ENCODE measurements at places on chromosomes 3 and 15.

GRCh38 chr3:98596541-98597500 lies 3.4 kb upstream of the CPOX start:
- DNase-seq, result no peak

DNA sequence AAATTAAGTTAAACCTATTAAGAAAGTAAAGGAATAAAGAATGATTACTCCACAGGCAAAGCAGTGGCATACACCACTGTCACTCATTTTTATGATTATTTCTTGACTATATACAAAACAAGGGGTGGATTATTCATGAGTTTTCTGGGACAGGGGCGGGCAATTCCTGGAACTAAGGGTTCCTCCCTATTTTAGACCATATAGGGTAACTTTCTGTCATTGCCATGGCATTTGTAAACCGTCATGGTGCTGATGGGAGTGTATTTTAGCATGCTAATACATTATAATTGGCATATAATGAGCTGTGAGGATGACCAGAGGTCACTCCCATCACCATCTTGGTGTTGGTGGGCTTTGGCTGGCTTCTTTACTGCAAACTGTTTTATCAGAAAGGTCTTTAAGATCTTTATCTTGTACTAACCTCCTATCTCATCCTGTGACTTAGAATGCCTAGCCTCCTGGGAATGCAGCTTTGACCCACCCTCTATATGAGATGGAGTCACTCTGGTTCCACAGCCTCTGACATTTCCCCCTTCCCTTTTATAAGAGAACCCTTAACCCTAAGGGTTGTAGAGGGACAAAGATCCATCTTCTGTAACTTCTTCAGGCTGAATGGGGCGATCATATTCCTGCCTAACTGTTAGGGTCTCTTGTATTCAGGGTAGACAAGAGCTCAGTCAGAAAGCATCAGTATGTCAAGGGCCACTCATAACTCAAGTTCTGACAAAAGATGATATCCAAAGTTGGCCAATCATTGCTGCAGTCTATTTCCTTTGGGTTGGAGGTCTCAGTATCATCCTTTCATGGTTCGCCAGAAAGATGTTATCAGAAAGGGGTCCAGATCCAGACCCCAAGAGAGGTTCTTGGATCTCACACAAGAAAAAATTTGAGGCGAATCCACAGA lies 79.5 kb upstream of the LIPC start:
- DNase-seq, result no peak

DNA sequence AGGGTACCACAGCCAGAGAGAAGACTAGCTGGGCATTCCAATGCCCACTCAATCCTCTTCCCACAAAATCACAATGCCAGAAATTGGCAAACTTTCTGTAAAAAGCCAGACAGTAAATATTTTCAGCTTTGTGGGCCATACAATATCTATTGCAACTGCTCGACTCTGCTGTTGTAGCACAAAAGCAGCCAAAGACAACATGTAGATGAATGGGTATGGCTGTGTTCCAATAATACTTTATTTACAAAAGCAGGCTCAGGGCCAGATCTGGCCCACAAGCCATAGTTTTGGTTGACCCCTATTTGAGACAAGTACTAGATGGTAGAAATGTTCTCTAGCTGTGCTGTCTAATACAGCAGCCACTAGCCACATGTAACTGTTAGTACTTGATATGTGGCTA lies 330.9 kb downstream of the ERC2 start:
- no peak for DNase-seq

DNA sequence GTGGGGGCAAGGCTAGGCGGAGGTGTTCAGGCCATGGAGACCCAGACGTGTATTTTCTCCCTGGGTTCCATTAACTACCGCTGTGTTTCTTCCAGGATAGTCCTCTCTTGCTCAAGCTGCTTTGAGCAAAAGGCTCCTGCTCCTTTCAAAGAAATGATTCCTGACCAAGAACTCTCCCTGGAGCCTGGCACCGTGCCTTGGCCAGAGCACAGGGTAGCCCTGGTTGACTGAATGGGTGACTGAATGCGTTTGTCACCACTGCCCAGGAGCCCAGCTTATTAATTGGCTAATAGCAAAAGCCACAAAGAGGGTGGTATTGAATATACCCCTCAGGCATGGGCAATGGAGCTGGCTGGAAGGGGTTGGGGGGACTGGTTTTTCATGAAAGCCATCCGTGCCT lies 13.9 kb downstream of the RASGRF1 start:
- no peak for DNase-seq

GRCh38 chr15:31474059-31474868 lies 147.6 kb downstream of the KLF13 start:
- no peak for DNase-seq

- DNase-seq, result no peak
Observed at GRCh38 chr3:56369914-56370313, 98.4 kb downstream of the ERC2 start.

- DNase-seq, result no peak
Observed at GRCh38 chr15:91055548-91056331, 33.3 kb upstream of the VPS33B start.

DNA sequence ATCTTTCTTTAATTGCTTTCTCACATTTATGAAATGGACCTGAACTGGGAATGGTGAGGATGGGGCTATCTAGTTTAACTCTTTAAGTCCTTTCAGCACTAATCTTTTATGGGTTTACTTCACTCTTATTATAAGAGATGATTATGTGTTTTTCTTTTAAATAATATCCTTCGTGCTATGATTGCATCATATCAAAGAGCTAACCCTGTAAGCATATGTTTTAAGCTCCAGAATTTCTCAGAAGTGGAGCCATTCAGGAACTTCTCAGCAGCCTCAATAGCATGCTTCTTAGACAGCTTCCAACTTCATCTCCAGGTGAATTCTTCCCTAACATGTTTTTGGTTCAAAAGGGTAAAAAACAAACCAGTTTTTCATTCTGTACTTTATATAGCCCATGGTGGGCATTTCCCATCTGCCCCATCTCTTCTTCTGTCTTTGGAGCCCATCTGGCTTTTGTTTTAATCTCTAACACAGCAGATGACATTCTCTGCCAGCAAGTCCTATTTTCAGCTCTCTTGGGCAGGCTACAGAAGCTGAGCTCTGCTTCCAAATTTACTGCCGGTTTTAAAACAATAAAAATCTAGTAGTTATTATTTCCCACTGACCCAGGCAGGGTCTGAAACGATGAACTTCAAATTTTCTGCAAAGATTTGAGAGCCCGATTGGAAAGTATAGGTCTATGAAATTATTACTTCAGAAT lies 26.8 kb upstream of the IL1RAP start:
- no peak for DNase-seq

- DNase-seq, result no peak
Observed at GRCh38 chr15:78906316-78906620, 33.6 kb downstream of the MORF4L1 start.

DNA sequence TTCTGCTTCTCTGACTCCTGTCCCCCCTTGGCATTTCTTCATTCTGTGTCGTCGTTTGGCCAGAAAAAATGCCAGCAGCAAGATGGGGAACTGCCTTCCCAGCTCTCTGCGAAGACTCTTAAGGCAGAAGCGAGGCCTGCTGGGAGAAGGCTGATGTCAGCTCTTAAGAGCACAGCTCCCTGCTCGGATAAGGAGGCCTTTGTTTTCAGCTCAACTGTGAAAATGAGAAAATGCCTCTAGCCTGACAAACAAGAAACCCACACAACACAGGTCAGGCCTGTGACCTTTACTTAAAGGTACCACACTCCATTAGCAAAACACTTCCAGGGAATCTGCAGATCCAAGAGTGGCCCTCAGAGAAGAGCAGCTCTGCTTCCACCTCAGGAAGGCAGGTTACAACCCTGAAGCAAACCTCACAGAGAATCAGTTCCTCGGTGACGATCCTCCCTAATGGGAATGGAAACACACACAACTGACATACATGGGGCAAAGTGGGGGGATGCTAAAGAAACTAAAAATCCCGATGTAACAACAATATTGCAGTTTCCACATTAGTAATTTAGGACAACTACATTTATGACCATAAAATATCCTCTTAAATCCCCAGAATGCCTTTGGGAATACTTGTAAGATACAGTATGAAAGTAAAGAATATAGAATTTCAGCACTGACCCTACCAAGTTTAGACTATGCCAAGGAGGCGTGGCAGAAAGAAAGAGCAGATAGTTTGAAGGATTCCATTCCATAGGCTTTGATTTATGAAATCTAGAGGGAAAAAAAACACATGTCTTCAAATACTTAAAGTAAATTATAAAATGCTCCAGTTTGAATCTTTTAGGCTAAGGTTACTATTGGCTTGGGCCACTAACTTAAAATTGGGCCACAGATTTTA lies 52.1 kb downstream of the VGLL4 start:
- DNase-seq, result no peak

DNA sequence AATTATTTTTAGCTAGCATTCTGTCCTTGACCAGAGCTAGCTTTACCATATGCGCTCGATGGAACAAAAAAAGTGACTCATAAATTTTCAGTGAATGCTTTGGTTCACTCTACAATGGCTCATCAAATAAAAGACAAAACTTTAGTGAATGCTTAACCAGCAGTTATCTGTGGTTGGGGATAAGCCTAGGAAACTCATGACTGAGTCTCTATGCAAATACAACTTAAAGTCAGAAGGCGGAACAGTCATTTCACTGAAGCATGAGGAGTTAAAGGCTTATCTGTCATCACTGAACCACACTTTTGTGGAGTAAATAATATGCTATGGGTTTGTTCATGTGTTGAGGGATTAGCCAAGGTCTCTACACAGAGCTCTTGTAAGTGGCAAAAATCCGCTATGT lies 308.4 kb downstream of the SQOR start:
- no peak for DNase-seq

DNA sequence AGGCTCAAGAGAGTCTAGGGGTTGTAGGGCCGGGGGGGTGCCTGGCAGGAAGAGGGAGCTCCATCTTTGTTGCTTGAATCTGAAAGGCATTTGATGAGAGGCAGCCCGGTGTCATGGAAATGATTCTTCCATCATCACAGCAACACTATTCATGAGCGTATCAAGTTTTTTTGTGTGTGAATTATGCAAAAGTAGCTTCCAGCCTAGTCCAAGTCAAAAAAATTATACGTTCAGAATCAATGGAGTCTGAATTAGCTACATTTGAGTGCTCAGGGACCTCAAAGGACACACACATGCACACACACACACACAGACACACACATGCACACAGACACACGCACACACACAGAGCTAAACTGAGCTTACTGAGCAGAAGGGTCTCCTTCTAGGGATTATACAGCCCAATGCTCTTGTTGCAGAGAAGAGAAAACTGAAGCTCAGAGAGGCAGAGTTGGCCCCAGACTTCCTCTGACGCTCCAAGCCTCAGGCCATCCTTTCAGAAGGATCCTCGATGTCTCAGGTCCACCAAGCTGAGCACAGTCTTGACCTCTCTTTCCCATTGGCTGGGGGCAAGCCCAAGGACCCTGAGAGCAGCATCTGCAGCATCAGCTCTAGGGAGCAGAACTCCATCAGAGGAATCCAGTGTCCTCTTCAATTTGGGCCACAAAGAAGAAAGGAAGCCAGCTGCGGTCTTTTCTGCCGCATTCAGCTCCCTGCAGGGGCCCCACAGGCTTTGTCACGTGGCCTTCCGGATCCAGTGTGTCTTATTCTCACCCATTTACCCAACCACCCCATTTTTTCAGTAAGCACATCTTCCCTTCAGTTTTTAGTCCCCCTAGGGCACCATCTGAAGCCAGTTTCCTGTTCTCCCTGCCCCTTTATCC lies 228.0 kb downstream of the UACA start:
- peak; percentile 21 for DNase-seq

DNA sequence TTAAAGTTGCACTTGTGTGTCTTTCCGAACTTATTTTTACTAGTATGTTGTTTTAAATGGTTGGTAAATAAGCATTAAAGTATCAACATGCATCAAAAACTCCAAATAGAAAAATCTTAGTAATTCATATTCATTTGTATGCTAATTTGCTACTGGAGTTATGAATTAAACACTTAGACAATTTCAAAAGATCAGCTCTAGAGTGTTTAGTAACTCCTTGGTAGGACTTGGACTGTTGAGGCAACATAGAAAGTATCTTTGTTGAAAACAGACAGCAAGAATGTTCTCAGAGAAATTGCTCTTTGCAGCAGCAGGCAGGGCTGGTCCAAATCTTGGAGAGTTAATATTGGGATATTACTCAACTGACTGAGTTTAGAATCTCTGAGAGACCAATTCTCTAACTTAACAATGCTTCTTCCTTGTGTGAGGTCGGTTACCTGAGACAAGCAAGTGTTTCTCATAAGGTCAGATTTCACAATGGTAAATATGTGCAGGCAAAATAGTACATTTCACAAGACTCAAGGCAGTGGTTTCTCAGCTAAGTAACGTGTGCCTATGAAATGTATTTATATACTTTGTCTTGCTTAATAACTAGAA lies 147.8 kb upstream of the IL12A start:
- DNase-seq, result no peak

DNA sequence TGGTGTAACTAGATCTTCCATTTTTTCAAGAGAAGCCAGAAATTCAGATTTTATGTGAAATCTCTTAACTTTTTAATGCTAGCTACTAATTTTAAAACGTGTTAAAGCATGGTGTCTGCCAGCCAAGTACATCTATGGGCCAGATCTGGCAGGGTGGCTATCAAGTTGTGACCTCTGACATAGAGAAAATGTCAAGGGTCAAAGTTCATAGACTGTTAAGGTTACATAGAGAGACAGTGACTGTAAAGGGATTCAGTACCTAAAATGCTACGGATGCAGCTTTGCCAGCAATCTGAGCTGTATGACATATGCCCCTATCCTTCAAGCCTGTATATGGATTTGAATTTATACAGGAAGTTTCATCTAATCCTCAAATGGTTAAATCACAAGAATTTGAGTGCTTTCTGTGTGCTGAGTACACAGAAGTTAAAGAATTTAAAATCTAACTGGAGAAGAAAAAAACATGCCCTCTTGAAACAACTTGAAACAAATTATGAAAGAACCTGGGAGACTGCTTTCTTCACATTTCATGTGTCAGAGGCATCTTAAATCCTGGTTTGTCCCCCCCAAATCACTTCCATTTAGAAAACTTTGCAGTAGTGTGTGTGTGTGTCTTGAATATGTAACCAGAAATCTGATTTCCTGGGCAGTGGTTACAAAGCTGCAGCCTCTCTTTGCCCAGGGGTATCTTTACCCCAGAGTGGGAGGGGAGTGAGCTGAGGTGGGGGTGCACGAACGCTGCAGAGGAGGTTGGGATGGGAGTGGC lies 895 bp upstream of the ARHGAP31 start:
- no peak for DNase-seq

GRCh38 chr15:100095541-100096247 lies 246.1 kb downstream of the ADAMTS17 start:
- DNase-seq, result no peak

GRCh38 chr3:188283347-188283746 lies 129.4 kb downstream of the LPP start:
- no peak for DNase-seq

GRCh38 chr3:115615001-115615814 lies 8.1 kb upstream of the GAP43 start:
- DNase-seq, result no peak

GRCh38 chr3:112132975-112133448 lies at the start of gene GCSAM:
Gene GCSAM, minus strand, starts transcription at chr3:112133248. Its CDS starts 128 bp downstream, at chr3:112133120.
- peak; percentile 25 for DNase-seq

GRCh38 chr15:36898536-36899126 lies 201.7 kb downstream of the MEIS2 start:
- DNase-seq, result no peak

- no peak for DNase-seq
Observed at GRCh38 chr3:73480187-73480672, 144.5 kb downstream of the PDZRN3 start.

GRCh38 chr3:147939425-147939824 lies 530.3 kb downstream of the ZIC1 start:
- no peak for DNase-seq

GRCh38 chr15:40102897-40103858 lies 5.5 kb downstream of the BMF start:
- DNase-seq, result no peak

- no peak for DNase-seq
Observed at GRCh38 chr15:64187396-64188191, 24.8 kb upstream of the PPIB start.
